ENCODE measurements at places on chromosomes 12 and 14.

DNA sequence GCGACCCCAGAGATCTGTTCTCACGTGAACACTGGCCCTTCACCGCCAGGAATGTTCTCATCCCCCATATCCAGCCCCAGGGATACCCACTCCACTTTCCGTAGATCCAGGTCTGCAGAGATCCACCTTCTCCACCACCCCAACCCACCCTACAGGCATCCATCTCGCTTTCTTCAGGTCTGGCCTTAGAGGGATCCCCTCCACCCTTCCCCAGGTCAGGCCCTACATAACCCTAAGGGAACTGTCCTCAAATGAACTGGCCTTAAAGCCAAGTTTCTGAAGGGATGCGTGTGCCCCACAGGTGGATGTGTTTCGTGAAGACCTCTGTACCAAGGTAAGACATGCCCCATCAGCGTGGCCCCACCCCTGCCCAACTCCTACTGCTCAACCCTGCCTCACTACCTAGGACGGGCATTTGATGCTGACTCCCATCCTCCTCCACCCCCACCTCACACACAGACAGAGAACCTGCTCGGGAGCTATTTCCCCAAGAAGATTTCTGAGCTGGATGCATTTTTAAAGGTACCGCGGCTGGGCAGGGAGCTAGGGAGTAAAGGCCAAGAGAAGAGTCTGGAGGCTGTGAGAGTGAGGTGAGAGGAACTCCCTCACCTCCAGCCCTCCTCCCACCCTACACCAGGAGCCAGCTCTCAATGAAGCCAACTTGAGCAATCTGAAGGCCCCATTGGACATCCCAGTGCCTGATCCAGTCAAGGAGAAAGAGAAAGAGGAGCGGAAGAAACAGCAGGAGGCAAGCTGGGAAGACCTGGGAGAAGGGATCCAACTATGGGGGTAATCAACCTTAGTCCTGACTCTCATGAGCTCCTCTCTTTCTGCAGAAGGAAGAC, 912 bp downstream of the PSME1 start:
- no peak for DNase-seq

DNA sequence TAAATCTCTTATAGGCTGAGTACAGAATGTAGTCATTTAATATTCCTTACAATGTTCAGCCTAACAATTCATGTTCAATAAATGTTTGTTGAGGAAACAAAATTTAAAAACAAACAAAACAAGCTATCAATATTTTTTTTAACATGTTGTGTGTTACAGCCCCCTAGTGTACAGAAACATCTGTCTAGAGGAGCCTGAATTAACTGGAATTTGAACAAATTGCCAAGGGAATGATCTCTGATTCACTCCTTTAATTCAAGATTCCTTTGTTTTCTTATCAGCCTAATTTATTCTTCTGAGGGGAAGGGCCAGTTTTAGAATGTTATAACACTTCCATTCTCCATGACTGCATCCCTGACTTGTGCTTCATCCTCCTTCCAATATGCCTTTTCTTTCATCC, 127.2 kb downstream of the CMAS start:
- DNase-seq, result no peak

- no peak for DNase-seq
Measured at GRCh38 chr14:95215094-95215725, 57.9 kb upstream of the DICER1 start.

DNA sequence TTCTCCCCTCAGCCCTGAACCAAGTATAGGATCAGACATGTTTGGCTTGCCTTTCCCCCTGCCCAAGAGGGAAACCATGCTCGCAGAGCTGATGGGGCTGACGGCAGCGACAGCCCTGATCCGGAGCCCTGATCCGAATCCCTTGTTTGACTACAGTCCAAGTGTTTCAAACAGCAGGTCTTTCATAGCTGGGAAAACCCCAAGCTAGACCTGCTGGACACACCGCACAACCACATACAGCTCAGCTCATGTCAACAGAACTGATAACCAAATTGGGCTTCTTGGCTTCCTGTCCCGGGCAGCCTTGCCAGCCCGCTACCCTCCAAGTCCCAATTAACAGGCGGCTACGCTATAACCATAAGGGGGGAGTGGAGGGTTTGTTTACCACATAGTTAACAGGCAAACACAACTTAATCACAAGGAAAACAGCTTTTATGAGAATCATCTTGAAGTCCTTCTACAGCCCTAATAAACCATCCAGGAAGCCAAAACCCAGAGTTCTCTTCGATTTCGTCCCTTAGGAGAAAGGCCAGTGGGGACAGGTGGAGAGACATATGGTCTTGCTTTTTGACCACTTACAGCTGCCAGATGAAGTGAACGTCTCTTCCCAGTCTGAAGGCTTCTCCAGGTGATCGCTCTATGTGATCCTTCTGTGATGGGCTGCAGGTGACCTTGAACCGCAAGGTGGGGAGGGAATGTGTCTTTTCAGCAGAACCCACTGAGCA, 64.5 kb upstream of the MANSC4 start:
- DNase-seq, result no peak

- DNase-seq, result no peak
Measured at GRCh38 chr12:93139028-93139665, 210.1 kb upstream of the EEA1 start.

DNA sequence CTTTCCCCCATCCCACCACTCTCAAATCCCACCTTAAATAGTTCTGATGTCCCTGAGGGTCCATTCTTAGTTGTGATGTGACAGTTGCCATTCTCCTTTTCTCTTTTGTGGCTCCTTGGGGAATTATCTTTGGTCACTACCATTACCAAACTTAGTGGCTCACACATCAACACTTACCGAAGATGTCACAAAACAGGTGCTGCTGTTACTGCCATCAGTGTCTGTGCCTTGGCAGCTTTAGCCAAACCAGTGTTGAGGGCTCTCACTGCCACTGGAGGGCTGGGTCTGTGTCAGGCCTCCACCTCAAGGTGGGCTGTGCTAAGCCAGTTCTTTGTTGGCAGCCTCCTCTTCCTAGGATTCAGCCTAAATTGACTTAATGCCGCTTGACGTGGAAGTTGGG, 144.0 kb downstream of the MYRFL start:
- DNase-seq, result no peak

DNA sequence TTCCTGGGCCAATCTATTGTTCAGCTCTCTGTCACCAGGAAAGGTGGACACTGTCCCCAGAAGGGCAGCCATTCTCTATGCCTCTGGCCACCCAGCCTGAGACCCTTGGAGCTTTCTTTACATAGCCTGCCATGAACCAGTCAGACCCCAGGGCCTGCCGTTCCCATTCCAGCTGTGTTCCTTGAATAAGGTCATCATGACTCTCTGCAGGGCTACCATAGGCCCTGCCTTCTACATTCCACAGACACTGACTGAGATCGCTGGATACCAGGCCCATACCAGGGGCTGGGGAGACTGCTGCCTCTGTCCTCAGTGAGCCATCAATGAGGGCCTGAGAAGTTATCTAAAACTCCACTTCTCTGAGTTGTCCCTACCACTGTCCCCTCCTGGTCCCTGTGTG, 75.5 kb downstream of the SYNE3 start:
- DNase-seq, result no peak

DNA sequence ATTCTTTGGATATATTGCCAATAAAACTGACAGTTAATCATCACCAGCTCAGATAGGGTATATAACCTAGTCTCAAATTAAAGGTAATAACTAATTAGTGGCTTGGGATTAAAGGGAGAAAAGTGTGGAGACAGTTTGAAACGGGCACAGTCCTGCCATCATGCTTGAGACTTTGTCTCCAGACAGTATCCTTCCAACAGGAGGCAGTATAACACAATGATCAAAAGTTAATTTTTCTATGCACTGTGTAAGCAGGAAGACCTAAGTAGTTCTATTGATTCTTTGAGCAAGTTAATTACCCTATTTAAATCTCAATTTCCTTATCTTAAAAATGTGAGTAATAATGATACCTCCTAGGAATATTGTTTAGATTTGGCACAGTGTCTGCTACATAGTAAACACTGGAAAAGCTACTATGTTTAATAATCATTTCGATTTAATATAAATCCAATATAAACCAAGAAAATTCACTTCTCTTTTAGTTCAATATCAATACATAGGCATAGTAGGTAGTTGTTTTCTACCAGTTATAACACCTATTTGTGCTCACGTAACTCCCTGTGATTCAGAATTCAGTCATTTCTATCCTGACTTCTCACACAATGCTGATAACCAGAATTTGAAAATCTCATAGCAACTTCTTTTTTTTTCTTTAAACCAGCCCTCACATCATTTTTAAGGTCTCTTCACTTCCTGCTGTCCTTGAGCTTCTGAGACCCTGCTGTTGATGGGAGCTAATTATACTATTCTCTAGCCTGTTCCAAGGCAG, 53.7 kb downstream of the GALNT4 start:
- no peak for DNase-seq

GRCh38 chr14:104792945-104793702, 2.4 kb downstream of the AKT1 start:
- DNase-seq, result no peak

- no peak for DNase-seq
Measured at GRCh38 chr12:22313963-22314330, 20.6 kb downstream of the ST8SIA1 start.

- DNase-seq, result no peak
Measured at GRCh38 chr12:113261847-113262470, 40.7 kb downstream of the TPCN1 start.

GRCh38 chr14:74976264-74977113, 21.1 kb upstream of the PGF start:
- DNase-seq, result no peak

DNA sequence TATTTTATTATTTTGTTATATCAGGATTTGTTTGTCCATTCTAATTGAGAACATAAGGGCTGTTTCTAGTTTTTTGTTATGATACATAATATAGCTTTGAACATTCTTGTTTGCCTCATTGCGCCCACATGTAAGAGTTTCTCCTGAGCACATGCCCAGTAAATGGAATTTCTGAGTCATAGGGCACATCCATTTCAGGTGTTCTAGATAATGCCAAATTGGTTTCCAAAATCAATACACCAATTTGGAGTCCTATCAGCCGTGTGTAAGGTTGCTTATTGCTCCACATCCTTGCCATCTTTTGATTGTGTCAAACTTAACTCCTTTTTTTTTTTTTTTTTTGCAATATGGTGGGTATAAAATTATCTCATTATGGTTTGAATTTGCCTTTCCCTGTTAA, 97.9 kb upstream of the RESF1 start:
- DNase-seq, result no peak

GRCh38 chr14:89730687-89731086, 223.8 kb downstream of the EFCAB11 start:
- no peak for DNase-seq

GRCh38 chr14:105148604-105149145, 19.9 kb downstream of the JAG2 start:
- DNase-seq, result no peak

DNA sequence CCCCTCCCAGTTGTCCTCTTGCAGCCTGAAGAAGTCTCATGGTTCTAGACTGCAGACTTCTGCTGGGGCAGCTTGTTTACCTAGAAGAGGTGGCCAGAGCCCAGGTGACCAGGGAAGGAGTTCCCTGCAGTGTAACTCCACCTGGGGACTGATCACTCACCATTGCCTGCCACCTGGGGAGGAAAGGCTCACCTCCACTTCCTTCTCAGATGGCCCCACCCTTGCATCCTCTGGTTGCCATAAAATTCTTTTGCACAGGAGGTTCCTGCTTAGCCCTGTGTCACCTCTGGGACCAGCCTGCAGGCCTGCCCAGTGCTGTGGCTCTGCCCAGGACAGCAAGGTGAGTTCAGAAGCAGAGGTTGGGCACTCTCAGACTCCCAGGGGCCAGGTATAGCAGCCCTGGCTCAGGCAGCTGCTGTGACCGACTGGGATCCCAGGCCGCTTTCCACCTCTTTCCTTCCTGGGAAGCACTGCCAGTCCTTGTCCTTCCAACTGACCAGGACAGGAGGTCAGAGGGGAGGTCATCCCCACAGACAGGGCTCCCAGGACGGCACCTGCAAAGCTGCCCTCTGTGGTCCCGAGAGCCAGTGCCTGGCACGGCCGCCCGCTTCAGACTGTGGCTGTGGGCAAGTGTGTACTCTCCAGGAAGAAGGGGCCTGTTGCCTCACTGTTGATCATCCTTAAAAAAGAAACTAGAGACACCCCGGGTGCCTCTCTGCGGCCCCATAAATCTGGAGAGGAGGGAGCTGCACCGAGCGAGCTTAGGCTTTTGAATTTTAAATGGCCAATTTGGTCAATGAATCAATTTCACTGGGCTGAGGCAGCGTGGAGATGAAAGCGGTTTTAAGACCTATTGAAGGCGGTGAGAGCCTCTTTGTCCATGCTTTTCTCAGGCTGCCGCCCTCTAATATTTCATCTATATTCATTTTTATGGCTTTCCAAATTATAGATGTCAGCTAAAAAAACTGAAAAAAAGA, 79.5 kb upstream of the C14orf180 start:
- no peak for DNase-seq

DNA sequence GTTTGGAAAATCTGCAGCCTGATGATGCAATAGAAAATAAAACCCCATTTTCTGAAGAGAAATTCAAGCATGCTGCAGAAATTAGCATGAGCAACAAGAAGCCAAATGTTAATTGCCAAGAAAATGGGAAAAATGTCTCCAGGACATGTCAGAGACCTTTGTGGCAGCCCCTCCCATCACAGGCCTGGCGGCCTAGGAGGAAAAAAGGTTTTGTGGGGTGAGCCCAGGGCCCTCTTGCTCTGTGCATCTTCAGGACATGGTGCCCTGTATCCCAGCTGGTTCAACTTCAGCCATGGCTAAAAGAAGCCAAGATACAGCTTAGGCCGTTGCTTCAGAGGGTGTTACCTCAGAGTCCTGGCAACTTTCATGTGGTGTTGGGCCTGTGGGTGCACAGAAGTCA, 775.5 kb upstream of the SEL1L start:
- DNase-seq, result no peak

DNA sequence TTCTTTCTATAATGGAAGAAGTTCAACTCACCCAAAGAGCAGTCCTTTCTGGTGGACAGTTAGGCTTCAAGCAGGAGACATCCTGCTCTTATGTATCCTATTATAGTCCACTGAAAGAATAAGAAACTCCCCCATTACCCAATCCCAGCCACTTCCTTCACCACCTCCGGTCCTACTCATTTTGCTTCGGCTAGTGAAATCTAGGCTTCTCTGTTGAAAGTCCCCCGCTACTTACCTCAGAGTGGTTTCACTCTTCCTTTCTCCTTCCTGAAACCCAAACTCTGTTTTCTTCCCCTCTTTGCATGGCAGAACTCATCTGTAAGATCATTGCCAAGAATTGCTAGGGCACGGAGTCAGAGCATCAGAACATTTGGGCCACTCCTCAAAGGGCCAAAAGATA, at the start of gene GPR84:
Gene GPR84, minus strand, starts transcription at position 74 of the 400 bp plus-strand sequence. CDS start 635 bp downstream, outside the sequence.
- no peak for DNase-seq

DNA sequence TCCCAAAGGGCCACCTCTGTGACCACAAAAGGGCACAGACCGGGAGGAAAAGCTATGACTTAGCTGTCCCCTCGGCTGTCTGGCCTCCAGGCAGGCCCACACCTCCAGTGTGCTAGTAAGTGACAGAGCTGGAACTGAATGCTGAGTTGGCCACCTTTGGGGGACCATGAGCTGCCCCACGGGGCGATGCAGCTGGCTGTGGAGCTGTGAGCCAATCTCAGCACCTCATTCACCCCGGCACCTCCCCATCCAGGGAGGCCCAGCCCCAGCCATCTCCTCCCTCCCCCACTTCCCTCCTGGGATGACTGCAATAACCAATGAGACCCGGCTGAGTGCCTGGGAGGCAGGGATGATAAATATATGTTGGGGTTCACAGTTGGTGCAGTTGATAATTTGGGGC, 12.2 kb upstream of the TESC start:
- DNase-seq, result no peak

Measured in stimulated activated CD4-positive, alpha-beta T cell treated with anti-CD3 and anti-CD28 coated beads, TNF-alpha, amount 100 ng/mL, for 4 hours (primary cell).